ENCODE measurements at places on chromosomes 6 and 20.

GRCh38 chr6:7006515-7007191 lies 101.1 kb upstream of the RREB1 start:
- no peak for DNase-seq

- no peak for DNase-seq
These were observed 109.1 kb upstream of the PRSS16 start for GRCh38 chr6:27138406-27138805.

DNA sequence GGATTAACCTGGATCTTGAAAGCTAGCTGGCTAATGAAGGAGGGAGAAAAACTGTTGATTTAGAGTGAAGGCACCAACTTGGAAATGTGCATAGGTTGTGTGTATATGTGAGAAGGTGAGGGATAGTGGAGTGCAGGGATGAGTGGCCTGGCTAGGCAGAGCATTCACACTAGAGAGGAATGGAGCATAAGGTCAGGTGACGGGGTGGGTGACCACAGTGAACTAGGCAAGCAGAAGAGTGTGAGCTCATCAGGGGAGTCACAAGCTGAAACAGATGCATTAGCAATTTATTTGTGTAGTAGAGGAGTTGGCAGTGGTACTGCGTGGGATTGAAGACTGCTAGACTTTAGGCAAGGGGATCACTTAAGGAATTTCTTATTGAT lies 10.5 kb downstream of the ANKRD66 start:
- DNase-seq, result no peak

DNA sequence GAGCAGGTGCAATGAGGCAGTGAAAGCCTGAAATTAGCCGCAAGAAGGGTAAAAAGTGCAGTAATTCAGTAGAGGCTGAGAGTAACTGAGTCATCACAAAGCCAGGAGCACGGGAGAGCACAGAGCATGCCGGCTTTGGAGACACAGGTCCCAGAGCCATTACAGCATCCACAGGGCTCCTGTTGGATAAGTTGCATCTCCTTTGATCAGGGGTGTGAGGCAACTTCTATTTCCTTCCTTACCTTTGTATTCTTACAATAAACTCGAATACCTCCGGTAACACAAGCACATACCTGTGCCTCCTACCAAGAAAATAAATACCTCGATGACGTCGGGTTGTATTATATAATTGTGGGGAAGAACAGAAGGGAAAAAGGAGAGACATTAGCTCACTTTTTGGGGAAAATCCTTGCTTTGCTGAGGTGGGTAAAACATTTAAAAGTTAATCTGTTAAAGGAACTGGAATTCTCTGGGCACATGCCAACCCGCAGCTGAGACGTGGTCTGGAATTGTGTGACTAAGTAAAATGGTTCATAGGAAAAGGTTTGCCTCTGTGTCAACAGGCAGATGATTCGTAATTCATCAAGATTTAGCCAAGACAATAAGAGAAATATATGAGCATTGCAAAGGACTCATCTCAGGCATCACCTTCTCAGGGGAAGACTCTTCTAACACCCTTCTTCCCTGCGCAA lies 360.7 kb upstream of the ZFP64 start:
- no peak for DNase-seq

GRCh38 chr20:18802012-18802634 lies 11.5 kb upstream of the SCP2D1 start:
- DNase-seq, result no peak

DNA sequence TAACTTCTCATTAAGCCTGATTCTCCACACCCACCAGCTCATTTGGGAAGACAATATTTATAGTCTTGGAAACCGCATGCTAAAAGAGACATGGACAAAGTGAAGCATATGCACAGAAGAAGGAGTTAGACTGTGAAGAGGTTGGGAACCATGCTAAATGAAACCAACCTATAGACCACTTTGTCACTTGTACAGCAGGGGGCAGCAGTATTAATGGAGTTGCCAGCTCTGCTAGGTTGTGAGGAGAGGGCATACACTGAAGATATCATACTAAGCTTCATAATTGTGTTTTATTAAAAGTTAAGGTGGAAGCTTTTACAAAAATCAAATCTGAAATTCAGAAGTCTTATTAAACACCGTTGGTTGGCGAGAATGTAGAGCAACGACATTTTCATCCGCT lies 38.3 kb upstream of the HMGCLL1 start:
- DNase-seq, result no peak

DNA sequence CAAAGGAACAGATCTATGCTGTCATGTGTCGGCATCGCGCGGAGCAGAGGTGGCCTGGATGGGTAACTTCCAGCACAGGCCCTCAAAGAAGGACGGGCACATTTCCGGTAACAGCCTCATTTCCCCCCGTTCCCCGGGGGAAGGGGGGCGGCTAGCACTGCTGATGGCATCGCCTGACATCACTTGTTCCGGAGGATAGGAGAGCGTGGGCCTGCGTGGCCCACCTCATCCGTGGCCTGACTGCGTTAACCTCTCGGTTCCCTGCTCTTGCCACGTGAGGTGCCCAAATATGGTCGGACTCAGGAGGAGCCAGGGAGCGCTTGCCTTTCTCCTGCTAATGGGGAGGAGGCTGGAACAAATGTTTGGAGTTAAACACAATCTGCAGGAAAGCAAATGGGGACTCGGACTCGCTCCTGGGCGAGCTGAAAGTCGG lies at the start of gene AKAP12:
Gene AKAP12 (plus strand): TSS at position 365 of the 433 bp plus-strand sequence. CDS start 596 bp downstream, outside the sequence.
- no peak for DNase-seq

GRCh38 chr6:87846434-87846833 lies 144.4 kb upstream of the AKIRIN2 start:
- no peak for DNase-seq

- no peak for DNase-seq
These were observed 313.3 kb downstream of the RNGTT start for GRCh38 chr6:88650029-88650619.

DNA sequence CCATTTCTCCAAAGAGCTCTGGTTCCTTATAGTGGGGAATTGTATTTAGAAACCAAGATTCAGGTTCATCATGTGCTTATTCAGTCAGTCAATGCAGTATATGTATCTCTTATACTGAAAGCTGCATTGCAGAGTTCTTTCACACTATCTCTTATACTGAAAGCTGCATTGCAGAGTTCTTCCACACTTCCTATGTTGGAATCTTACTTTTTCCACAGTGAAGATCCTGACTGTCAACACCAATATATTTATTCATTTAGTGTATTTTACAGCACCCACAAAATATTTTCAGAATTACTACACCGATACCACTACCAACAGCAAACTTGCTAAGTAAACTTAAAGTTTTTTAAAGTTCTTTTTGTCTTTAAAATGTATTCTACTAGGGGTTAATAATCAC lies 349.3 kb upstream of the MMS22L start:
- DNase-seq, result no peak

GRCh38 chr6:43974643-43975230 lies 152.5 kb downstream of the MRPL14 start:
- DNase-seq, result no peak

DNA sequence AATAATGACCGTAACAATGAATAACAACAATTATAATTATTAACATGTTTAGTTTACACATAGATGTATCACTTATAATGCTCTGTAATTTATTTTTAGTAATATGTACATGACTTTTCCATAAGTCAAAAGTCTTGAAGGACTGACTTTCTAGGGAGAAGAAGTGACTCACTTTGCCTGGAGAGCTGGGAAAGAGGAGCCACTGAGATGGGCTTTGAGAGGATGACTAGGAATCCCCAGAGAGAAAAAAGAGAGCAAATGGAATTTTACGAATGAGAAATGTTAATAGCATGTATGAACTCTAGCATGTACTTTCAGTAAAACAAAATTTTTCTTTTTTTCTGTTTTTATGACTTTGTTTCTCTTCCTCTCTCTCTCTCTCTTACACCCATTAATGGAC lies 67.8 kb upstream of the RALY start:
- no peak for DNase-seq

DNA sequence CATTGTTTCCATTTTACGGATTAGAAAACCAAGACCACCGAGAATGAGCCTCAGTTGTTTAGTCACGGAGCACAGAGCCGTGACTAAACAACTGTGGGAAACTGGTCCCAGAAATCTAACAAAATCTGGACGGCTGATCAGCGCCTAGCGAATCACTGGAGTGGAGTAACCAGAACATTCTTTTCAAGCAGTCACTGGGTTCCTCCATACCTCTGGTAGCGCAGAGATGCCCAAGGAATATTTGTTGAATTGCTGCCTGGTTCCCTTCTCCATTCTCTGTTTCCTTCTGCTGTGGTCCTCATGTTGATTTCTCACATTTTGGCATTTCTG lies 62.0 kb downstream of the GPX5 start:
- DNase-seq, result no peak

GRCh38 chr6:20409427-20409971 lies 7.8 kb downstream of the E2F3 start:
- DNase-seq, result no peak

DNA sequence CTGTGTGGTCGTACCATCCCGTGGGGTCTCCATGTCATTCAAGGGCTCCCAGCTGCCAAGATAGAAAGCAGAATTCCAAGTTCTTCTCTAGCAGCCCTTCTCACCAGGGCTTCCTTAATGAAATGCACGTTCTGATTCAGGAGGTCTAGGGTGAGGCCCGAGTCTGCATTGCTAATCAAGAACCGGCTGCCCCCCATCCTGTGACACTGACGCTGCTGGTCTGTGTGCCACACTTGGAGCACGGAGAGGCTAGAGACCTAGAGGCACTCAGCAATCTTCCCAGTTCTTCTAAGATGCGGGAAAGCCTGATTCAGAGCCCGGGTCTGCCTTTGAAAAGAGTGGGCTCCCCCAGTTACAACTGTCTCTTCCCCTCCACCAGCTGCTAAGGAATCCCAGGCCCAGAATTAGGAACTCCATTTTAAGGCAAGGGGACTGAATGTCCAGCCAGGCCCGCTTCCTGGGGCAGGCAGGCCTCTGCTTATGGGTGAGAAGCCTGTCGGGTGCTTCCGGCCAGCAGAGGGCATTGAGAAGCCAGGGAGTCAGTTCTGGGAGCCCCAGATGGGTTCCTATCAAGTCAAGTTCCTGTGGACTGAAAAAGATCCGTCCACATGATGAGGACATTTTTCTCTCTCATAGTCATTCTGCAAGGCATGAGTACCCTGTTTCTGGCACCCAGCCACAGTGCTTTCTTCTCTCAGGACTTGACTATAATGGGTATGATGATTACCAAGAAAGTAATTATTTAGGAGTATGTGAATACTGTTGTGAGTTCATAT lies 69.8 kb upstream of the RIN2 start:
- DNase-seq, result no peak

DNA sequence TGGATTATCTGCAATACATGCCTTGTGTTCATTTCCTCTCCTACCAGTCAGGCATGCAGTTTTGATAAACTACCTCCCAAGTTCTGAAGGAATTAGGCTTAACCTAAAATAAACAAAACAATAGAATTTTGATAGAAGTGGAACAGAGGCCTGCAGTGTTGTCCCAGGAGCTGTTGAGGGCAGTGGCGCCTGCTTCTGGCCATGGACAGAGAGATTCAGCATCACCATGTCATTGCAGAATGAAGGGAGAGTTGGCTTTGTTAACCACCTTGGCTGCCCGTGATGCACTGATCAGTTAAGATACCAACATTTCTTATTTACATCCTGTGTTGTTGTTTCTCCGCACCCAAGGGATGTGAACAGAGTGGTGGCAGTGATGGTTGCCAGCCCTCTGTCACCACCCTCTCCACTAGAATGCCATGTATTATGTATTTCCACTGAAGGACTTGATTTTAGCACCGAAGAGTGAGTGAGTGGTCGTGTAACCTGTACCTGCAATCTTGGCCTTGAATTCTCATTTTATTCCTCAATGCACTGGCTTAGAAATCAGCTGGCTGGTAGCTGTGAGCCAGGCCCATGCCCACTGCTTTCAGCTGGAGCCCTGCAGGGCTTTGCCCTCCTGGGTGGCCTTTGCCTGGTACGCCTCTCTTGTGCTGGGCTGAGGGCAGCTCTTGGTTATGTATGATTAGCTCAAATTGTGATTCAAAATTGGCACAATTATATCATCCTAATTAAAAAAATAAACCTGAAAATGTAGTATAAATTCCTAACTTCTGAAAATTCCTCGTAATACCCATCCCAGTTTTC lies 56.5 kb downstream of the SHLD1 start:
- no peak for DNase-seq

- no peak for DNase-seq
These were observed 39.9 kb downstream of the EDN3 start for GRCh38 chr20:59340201-59340885.

- DNase-seq, result no peak
These were observed 81.4 kb downstream of the ANKS1A start for GRCh38 chr6:34970488-34970887.

GRCh38 chr6:56380476-56380875 lies 133.1 kb upstream of the COL21A1 start:
- DNase-seq, result no peak

DNA sequence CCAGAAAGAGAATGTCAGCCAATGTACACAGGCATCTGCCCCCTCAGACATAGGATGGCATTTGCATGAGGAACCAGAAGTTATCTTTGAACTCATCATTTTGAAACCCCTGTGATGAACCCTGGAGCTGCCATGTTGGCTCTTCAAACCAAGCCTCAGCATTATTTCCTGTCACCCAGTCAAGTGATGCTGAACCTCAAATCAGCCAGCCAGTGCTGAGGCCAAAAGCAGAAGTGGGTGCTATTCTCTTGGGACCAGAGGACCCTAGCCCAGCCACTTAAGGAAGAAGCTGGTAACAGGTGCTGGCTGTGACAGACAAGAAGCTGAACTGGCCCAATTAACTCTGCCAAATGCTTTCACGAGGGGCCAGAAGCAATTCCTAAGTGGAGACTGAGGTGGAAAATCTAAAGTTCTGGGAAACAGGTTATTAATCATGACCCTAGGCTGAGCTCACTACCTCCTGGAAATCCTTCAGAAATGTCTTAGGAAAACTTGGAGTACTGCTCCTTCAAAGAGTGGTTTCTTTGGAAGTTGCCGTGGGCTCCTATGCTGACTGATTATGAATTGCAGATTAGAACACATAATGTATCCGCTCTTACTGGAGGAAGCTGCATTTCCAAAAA lies 4.0 kb downstream of the PKIG start:
- no peak for DNase-seq

GRCh38 chr6:51350308-51350904 lies 531.7 kb downstream of the TFAP2B start:
- no peak for DNase-seq

- no peak for DNase-seq
These were observed 11.0 kb downstream of the DHX35 start for GRCh38 chr20:38973107-38973506.

- DNase-seq, result no peak
These were observed 13.0 kb upstream of the MUC22 start for GRCh38 chr6:30997301-30997700.

Data from activated T-helper 9 cell treated with anti-CD3 and anti-CD28 coated beads, Interleukin-2, amount 50 U/mL, for 16 hours (primary cell).